Heart right ventricle (tissue), 16 donors: ENCODE measurements at places on chromosomes 16 and 17. TPM values are rescaled to one million over a fixed set of nuclear protein-coding genes. Genes with fewer than 3 reads are reported as not detected.

The OR1E2 gene
- not detected for total RNA-seq

The PPP1R1B gene
- 1.1 TPM for total RNA-seq

GRCh38 chr17:47218896-47219430 is 9.8 kb downstream of the MYL4 start:
- peak overlapping the region; percentile 59 for H3K27ac ChIP-seq
- no peaks in the 10 kb centered on the region for H3K36me3 ChIP-seq
- peak; percentile 18 for DNase-seq
- H3K4me3 ChIP-seq = no peak overlapping the region

- H3K27ac ChIP-seq = no peak overlapping the region
- no peaks in the 10 kb centered on the region for H3K36me3 ChIP-seq
- no peaks in the 10 kb centered on the region for H3K4me1 ChIP-seq
- DNase-seq = no peak
Measured at GRCh38 chr17:38687286-38687685, 12.5 kb upstream of the EPOP start.

The PSME3IP1 gene
- total RNA-seq = 62.9 TPM

- no peak overlapping the region for H3K4me3 ChIP-seq
- H3K4me1 ChIP-seq = no peaks in the 10 kb centered on the region
- H3K36me3 ChIP-seq = no peaks in the 10 kb centered on the region
- peaks cover 8% of the 10 kb centered on the region for H3K27me3 ChIP-seq
- no peak for DNase-seq
Measured at GRCh38 chr17:33335491-33336173, 42.5 kb upstream of the ASIC2 start.

DNA sequence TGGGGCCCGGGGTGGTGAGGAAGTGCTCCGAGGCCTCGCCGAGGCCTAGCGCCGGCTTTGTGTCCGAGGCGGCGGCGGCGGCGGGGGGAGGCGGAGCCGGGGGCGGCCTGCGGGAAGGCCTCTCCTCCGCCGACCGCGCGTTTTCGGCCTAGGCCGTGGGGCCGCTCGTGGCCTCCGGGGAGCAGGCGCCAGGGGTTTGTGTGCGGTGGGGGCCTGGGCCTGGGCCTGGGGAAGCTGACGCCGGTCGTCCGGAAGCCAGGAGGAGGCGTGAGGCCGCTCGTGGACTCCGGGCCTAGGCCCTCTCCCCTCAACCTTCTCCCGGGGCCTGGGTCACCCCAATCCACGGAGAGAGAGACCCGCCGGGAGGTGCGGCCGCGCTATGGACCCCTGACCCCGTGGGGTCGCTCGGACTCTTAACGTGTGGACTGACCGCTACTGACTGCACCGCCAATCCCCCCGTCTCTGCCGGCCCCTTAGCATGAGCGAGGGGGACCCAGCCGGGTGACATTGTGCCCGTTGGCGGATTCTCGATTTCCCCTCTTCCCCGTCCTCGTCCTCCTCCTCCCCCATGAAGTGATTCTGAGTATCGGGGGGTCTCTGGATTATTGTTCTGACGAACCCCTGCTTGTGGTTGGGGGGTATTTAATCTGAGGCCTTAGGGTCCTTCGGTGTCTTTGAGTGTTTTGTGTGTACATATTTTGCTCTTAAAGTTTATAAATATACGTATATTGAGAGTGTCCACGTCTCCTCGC is 660 bp downstream of the RBBP6 start:
- DNase-seq = peak; percentile 53
- no peaks in the 10 kb centered on the region for H3K27me3 ChIP-seq
- peak overlapping the region; percentile 80 for H3K4me3 ChIP-seq
- peak overlapping the region; percentile 95 for H3K27ac ChIP-seq
